ENCODE measurements at places on chromosomes 2 and 18.

DNA sequence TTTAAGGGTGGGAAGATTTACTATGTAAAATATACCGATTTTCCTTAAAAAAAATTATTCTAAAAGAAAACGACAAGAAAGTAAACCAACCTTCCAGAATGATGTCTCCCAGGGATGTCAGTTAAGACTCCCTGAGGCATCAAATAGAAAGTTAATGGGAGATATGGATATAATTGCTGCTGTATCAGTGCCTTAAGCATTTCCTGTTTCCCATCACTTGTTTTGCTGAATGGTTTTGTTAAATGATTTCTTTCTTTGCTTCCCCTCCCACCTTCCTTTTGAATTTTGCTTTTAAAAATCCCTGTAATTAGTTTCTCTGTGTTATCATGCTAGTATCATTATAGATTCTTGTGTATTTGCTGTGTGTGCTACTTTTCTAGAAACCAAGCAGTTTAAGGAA lies 154.3 kb upstream of the CWC22 start:
- no peak for DNase-seq

- DNase-seq, result no peak
These were observed 57.3 kb downstream of the ITGB1BP1 start for GRCh38 chr2:9366026-9366425.

GRCh38 chr2:190961918-190962487 lies 52.0 kb downstream of the STAT1 start:
- no peak for DNase-seq

- no peak for DNase-seq
These were observed 276.0 kb downstream of the ZNF407 start for GRCh38 chr18:74873629-74874028.

Data from amniotic stem cell (primary cell).